ENCODE measurements at places on chromosomes 5 and 9. TPM values are rescaled to one million over a fixed set of nuclear protein-coding genes. Genes with fewer than 3 reads are reported as not detected.

The SPATA31D4 gene
- not detected for total RNA-seq

The SPINK4 gene
- not detected for total RNA-seq

The OSMR gene
- not detected for total RNA-seq

The DRD1 gene
- total RNA-seq = not detected

The TMC1 gene
- 0.52 TPM for total RNA-seq

The SLC45A2 gene
- under 0.01 TPM for total RNA-seq

The MOB3B gene
- 1.4 TPM for total RNA-seq

The WNT8A gene
- total RNA-seq = not detected

The PFN3 gene
- not detected for total RNA-seq

The TIFAB gene
- total RNA-seq = under 0.01 TPM

The SLC6A3 gene
- total RNA-seq = not detected

The GKAP1 gene
- total RNA-seq = 8.0 TPM

The CDH18 gene
- not detected for total RNA-seq

The SLC12A2 gene
- 18.6 TPM for total RNA-seq

The TTC23L gene
- 0.10 TPM for total RNA-seq

The SPATA31A3 gene
- not detected for total RNA-seq

The SYK gene
- 38.9 TPM for total RNA-seq

The PCDHGA6 gene
- total RNA-seq = 0.10 TPM

The MAPKAP1 gene
- 41.0 TPM for total RNA-seq

The SLC6A19 gene
- total RNA-seq = not detected

The CXCL14 gene
- total RNA-seq = not detected

The FGFR4 gene
- 1.2 TPM for total RNA-seq

The COL15A1 gene
- not detected for total RNA-seq

The PCDHB3 gene
- total RNA-seq = under 0.01 TPM

The PCDHGB3 gene
- total RNA-seq = 0.63 TPM

The MARVELD2 gene
- total RNA-seq = 0.10 TPM

The ZBTB26 gene
- total RNA-seq = 7.5 TPM

The ERAP2 gene
- 77.3 TPM for total RNA-seq

The SHB gene
- total RNA-seq = 5.2 TPM

The GPSM1 gene
- 2.6 TPM for total RNA-seq
